ENCODE measurements at places on chromosomes 2 and 18.

DNA sequence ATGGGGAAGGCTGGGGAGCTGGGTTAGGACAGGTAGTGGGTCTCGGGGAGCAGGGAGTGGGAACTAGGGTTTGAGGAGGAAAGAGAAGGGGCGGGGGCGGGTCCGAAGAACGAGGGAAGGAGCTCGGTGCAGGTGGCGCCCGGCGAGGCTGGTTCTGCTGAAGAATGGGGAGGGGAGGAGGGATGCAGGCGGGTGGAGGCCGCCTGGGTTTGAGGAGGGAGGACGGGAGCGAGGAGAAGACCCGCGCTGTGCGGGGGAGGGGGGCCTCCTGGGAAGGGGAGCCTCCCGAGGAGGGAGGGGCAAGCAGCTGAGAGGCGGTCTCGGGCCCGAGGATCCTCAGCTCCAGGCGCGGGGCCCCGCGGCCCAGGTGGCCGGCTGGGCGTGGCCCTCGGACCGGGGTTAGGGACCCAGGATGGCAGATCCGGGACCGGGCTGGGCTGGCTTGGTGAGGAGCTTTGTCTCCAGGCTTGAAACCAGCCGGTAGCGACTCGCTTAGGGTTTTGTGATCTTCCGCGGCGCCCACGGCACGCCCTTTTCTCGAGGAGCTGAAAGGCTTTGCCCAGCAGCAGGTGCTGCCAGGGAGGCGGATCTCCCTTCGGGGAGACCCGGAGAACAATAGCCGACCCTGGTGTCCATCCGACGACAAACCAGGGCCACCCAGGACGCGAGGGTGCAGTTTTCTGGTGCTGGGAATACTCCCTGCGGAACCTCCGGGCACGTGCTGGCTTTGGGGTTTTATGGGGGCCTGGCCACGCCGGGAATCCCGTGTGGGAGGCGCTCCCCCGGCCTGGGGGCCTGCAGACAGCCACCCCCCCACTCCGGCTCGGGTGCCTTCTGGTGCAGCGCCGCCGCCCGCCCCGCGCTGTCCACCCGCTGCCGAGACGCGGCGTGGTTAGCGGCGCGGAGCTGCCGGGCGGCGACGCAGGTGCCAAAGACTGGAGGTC is 1.4 kb downstream of the DPYSL5 start:
- DNase-seq: no peak

DNA sequence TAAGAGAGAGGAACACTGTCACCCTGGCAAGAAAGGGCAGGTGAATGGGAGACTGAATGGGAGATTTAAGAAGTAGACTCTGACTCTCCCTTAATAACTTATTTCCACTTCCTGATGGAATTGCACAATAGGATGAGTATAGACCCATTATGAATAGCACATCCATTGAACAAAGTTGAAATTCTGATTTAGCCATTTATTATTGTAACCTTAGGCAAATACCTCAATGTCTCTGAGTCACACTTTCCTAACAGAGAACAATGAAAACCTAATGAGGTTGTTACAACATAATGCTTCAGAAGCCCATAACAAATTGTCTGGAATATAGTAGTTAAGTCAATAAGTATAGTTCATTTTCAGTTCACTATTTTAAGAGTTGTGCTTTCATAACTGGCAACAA is 78.9 kb downstream of the NRXN1 start:
- DNase-seq: no peak

DNA sequence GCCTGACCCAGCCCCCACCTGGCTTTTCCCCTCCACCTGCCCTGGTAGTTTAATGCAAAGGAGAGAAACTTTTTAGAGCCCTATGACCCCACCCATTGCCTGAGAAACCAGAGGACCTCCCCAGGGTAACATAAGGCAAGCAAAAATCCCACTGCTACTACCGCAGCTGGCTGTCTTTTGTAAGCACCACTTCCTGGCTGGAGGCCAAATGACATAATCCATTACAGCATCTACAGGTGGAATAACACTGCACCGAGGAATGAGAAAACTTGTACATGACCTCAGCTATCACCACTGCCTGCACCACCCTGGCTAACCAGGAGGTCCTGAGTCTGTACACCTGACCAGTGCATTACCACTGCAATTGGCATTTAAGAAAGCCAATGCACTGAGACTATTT is 149.6 kb upstream of the GALNT5 start:
- no peak for DNase-seq

DNA sequence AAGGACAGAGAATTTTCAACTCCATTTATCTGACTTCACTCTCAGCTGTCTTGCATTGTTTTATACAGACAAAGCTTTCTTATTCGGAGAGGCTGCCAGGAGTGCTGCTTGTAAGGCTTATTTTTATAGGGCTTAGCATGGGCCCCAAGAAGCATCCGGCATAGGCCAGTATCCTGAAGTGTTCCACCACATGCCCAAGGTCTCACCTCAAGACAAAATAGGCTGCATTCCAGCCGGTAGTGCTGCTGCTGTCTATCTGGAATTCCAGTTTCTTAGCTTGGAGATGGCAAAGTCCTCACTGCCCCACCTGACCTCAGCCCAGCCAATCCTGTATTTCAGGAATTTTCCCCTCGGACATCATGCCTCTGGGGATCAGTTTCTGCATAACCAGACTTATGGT is 47.6 kb upstream of the MCFD2 start:
- DNase-seq: no peak

- no peak for DNase-seq
Observed at GRCh38 chr2:69745035-69745434, 3.1 kb downstream of the ANXA4 start.

- no peak for DNase-seq
Observed at GRCh38 chr18:74869904-74870863, 272.5 kb downstream of the ZNF407 start.

DNA sequence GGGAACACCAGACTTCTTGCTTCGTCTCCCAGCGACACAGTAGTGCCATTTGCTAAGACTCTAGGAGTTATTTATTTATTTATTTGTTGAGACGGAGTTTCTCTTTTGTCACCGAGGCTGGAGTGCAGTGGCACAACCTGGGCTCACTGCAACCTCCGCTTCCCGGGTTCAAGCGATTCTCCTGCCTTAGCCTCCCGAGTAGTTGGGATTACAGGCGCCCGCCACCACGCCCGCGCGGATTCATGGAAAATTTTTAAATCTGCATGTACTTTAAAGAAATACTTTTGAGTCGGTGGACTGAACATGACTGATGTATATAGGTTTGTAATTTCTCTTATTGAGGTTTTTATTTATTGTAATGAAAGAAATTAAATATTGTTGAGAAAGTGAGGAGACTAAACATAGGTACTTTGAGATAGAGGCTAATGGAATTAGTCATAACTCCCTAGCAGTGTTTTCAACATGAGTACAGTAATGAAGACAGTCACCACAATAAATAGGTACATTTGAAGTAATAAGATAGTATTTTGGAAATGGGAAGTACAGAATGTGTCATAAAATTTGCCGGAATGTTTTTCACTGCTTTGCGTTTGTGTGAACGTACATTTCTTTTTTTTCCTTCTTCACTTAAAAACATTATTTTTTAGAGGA is 983 bp downstream of the MTX2 start:
- no peak for DNase-seq

DNA sequence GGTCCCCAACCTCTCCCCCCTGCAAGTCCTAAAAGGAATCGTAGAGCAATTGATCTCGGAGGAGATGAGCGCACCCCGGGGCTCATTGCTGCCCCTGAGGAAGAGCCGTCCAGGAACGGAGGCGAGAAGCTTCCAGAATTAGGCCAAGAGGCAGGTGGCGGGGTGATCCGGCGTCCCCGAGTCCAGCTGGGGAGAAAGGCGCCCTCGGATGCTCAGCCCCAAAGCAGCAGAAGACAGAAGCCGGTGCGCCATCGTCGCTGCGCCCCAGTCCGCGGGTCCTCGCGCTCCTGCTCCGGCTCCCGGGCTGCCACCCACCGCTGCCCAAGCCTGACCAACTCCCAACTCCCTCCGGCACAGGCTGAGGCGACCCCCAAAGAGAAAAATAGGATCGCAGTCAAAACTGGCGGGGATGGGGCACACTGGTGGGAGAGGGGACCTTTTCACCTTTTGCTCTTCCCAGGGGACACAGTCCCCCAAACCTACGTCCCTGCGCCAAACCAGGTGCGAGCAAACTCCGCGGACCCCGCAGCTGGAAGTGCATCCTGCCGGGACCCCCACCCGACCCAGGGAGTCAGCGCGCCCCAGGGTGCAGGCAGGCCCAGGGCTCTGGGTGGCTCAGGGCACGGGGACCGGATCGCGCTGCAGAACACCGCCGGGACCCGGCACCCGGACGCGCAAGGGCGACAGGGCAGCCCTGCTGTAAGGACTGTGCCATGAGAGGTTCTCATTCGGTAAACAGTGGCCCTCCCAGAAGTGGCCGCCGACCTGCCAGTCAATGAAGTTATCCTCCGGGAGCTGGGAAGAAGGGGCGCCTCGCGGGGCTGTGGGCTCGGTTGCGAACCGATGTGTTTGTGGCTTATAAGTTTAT is 8.4 kb upstream of the MEIS1 start:
- no peak for DNase-seq

DNA sequence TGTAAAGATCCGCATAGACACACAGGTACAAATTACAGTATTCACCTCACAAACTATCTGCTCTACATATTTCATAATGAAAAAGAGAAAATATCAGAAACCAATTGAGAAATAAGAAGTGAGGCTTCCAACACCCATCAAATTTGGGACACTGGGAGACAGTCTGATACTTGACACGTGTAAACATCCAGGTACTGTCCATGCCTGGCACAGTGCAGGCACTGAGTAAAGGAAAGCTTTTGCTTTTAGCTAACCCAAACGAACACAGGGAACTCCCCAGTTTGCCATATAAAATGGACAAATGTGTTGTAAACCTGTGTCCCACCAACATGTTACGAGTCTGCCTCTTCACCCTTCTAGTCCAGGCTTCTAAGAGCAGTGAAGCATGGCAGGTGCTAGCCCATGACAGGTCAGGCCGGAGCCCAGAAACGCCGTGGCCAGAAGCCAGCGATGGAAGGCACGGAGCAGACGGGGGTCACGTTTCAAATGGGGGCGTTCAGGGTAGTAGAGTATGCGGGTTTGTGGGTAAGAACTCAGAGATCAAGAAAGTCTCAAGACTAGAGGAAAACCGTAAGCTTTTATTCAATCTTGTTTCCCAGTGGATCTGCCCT is 27.0 kb downstream of the CDH2 start:
- no peak for DNase-seq

DNA sequence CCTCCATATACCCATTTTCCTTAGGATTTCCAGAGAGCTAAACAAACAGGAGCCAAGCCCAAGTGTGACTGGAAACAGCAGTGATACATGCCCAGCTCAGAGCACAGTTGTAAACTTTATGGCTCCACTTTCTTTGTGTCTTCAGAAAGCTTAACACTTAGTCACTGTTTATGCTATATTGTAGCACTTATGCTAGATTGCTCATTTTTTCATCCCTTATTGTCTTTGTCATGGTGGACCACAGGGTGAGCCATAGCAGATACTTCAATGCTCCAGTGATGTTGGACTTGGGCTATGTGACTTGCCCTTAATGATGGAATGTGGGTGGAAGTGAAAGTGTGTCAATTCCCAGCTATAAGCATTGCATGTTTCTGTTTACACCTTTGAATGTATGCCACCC is 401.6 kb downstream of the METTL4 start:
- DNase-seq: no peak

DNA sequence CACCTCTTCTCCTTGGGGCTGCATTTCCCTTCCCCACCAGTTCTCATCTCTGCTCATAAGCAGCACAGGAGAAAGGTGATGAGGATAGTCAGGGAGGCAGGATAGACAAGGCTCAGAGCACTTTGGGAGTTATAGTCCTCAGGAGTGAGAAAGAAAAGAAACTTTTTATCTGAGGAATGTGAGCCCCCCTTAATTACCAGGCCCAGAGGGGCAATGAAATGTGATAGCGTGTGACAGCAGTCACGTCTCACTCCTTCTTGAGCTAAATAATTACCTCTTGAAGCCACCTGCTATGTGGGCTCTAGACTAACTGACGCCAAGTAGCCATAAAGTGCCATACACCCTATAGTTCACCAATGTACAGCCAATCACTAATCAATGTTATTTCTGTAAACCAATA is 105.8 kb downstream of the SPP2 start:
- no peak for DNase-seq

DNA sequence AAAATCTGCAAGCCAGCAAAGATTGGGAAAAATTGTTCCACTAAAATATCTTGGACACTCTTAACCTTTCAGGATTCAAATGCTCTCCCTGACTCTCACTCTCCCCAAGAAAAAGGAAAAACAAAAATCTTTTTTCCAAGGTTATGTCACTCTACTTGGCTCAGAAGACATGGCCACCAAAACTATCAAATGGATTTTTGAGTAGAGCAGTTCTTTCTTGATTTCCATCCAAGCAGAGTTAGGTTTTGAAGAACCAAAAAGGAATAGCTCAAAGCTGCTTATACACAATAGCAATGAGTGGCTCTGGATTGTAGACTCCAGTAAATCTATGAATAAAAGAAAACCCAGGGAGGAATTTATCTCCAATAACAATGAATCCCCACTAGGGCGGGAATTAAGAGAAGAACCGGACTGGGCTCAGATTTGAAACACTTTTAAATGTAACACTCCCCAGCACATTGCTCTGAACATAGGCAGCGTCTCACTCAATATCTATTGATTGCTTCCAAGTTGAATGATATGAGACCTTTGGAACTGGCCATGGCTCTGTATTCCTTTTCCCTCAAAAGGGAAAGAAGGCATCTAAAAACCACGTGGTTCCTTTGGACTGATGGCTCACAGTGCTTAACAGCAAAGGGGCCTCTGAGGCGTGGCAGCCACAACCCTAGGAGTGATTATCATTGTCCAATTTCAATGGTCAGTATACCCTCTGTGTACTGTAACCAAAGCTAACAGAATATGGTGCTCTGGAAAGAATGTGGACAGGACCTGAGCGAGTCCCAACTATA is 68.3 kb downstream of the SPRED2 start:
- no peak for DNase-seq

GRCh38 chr2:119225105-119225865 is 1.7 kb downstream of the STEAP3 start:
- no peak for DNase-seq

DNA sequence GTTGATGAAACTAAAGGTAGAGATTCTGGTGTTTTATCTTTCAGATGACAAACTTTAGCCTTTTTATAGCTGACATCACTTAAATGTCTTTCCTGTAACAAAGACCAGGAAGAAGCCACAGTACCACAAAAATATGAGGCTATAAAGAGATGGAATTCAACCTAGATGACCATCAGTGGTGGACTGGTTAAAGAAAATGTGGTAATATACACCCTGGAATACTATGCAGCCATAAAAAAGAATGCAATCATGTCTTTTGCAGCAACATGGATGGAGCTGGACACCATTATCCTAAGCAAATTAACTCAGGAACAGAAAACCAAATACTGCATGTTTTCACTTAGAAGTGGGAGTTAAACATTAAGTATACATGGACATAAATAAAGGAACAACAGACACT is 18.3 kb upstream of the HNRNPLL start:
- DNase-seq: no peak

- DNase-seq: no peak
Observed at GRCh38 chr2:119106301-119106897, 52.2 kb downstream of the C1QL2 start.

GRCh38 chr2:11387100-11387390 is 42.6 kb upstream of the ROCK2 start:
- no peak for DNase-seq

GRCh38 chr2:231056453-231057416 is at the start of gene PSMD1:
PSMD1 (plus strand) TSS chr2:231056867; CDS start chr2:231057026, 159 bp downstream.
- peak; percentile 89 for DNase-seq
